ENCODE measurements at places on chromosomes 7 and 10.

GRCh38 chr7:158999496-158999895 is 143.1 kb downstream of the DYNC2I1 start:
- DNase-seq = no peak

- DNase-seq = no peak
These were observed 351.5 kb upstream of the AUTS2 start for GRCh38 chr7:69246758-69247157.

- DNase-seq = no peak
These were observed 97.7 kb downstream of the TAF3 start for GRCh38 chr10:7915923-7916536.

- peak; percentile 75 for DNase-seq
These were observed 17.5 kb downstream of the ATP6V1F start for GRCh38 chr7:128879939-128880746.
